ENCODE measurements at places on chromosomes 1 and 21.

- no peak for DNase-seq
Observed at GRCh38 chr1:223714849-223715603, 2.7 kb downstream of the CAPN2 start.

DNA sequence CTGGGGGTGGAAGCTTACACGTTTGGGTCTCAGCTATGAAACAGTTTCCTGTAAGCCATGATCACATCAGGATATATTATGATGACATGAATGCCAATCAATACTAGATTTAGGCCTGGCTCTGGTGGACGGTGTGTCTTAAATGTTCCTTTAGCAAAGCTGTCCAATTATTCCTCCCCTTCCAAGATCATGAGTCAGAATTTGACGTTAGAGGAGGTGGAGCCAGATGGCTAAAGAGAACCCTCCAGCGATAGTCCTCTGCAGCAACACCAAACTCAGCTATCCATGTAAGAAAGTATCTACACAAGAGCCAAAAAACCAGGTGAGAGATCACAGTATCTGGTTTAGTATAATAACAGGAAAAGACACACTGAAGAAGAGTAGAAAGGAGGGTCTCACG lies 47.8 kb downstream of the PACC1 start:
- no peak for DNase-seq

- no peak for DNase-seq
Observed at GRCh38 chr1:14737561-14738094, 139.1 kb downstream of the KAZN start.

GRCh38 chr1:101438359-101438758 lies 201.5 kb downstream of the S1PR1 start:
- peak; percentile 38 for DNase-seq

DNA sequence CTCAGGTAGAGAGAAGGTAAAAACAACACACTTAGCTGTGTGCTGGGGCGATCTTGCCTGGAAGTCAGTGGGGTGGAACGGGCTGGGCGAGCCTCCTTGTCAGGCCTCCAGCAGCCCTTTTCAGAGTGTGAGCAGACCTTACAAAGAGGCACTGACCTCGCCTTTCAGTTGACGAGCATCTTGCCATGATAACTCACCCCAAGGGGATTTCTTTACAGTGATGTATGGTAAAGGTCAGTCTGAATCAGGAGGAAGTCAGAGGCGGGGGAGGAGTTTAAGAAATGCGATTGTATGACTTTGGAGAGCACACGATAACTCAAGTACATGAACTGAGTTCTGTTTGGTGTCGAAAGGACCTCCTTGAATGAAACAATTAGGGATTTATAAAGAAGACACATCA lies 326.5 kb upstream of the PROX1 start:
- DNase-seq: no peak
